ENCODE measurements at places on chromosomes 1 and 21.

- no peak for DNase-seq
Measured at GRCh38 chr1:217526636-217527035, 104.3 kb downstream of the GPATCH2 start.

- peak; percentile 83 for DNase-seq
Measured at GRCh38 chr1:42765832-42766740, 742 bp downstream of the P3H1 start.

- no peak for DNase-seq
Measured at GRCh38 chr1:212359794-212360479, 54.7 kb downstream of the PACC1 start.

DNA sequence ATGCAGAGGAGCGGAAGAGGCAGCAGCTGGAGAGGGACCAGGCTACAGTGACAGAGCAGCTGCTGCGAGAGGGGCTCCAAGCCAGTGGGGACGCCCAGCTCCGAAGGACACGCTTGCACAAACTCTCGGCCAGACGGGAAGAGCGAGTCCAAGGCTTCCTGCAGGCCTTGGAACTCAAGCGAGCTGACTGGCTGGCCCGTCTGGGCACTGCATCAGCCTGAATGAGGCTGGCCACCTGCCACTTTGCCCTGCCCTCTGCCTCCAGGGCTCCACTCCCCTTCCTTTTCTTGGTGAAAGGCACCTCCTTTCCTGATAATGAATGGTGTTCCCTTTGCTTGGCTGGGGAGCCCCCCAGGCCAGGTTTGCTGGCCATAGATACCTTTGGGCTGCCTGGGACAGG is 3.3 kb upstream of the HMGN2 start:
- DNase-seq: peak; percentile 75

- DNase-seq: no peak
Measured at GRCh38 chr1:190759807-190760206, 282.1 kb upstream of the BRINP3 start.

- DNase-seq: peak; percentile 36
Measured at GRCh38 chr1:107963601-107964335, 1.2 kb downstream of the VAV3 start.

- no peak for DNase-seq
Measured at GRCh38 chr1:1892079-1892762, 1.3 kb upstream of the GNB1 start.

DNA sequence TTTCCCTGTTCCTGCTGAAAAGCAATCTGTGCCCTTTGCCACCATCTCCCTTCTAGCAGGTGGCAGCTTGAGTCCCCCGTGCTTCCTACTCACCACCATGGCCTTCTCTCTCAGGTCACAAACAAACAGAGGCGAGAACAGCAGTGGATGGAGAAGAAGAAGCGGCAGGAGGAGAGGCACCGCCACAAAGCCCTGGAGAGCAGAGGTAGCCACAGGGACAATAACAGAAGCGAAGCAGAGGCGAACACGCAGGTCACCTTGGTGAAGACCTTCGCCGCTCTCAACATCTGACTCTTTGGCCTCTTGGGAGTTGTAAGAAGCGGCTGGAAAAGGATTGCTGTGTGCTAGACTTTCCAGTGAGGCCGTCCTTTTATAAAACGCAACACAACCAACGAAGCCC is 16.0 kb downstream of the PLA2G2E start:
- DNase-seq: no peak

DNA sequence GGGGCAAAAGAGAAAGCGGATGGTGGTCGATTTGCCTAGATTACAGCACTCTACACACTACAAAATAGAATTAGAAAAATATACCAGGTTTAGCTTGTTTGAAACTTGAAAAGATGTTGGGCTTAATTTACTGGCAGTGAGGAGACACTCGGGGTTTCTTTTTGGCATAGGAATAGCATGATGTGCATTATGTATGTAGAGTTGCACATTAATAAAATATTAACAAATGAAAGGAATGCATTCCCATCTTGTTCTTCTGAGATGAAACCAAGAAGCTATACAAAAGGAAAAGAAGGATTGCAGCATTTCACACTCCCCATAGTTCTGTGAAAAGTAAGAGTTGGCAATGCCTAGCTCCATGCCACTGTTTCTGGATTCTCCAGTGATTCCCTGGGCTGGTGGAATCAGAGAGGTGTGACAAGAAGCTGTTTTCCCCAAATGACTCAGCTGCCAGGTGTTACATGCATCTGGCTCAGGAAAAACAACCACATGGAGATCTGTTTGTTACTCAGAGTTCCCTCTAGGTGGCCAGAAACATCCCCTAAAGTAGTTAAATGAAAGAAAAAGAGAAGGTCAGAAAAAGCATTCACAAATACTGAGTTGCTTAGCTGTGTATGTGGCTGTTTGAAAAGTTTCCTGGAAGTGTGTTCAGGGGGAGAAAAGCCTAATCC is 115.6 kb downstream of the UCK2 start:
- DNase-seq: peak; percentile 48

DNA sequence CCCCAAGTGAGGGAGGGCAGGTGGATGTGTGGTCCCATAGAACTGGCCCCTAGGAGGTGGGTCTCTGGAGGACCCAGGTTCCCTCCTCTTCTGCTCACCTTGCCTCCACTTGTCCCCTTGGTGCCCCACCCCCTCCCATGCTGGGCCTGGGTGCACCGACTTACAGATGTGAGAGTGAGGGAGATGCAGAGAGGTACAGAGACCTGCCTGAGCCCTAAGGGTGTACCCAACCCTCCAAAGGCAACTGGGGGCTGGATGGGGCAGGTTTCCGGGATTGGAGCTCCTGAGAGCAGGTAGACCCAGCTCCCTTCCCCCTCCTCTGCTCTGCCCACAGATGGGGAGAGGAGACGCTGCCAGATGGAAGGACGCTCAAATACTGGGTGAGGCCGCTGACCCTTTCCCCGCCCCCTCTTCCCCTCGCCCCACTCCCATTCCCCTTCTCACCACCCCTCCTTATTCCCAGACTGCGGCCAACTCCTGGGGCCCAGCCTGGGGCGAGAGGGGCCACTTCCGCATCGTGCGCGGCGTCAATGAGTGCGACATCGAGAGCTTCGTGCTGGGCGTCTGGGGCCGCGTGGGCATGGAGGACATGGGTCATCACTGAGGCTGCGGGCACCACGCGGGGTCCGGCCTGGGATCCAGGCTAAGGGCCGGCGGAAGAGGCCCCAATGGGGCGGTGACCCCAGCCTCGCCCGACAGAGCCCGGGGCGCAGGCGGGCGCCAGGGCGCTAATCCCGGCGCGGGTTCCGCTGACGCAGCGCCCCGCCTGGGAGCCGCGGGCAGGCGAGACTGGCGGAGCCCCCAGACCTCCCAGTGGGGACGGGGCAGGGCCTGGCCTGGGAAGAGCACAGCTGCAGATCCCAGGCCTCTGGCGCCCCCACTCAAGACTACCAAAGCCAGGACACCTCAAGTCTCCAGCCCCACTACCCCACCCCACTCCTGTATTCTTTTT is 10.3 kb downstream of the TINAGL1 start:
- DNase-seq: no peak

DNA sequence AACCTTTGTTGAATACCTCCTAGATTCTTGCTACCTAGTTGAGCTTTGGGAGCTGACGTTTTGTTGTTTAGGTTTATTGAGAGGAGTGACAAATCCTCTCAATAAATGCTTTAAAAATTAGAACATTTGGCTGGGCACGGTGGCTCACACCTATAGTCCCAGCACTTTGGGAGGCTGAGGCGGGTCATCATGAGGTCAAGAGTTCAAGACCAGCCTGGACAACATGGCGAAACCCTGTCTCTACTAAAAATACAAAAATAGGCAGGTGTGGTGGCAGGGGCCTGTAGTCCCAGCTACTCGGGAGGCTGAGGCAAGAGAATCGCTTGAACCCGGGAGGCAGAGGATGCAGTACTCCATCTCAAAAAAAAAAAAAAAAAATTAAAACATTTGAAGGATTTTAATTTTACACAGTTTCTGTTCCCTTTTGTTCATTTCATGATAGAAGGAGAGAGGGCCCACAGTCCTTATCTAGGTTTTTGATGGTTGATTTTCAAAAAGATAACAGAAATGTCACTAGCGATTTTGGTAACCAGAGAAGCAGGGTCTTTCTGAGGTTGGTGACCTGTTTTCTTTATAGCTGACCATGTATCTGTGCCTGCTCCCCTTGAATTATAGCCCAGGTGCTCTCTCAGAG is 44.2 kb upstream of the PIGV start:
- DNase-seq: no peak

GRCh38 chr1:198660341-198661261 is 21.8 kb downstream of the PTPRC start:
- DNase-seq: no peak

DNA sequence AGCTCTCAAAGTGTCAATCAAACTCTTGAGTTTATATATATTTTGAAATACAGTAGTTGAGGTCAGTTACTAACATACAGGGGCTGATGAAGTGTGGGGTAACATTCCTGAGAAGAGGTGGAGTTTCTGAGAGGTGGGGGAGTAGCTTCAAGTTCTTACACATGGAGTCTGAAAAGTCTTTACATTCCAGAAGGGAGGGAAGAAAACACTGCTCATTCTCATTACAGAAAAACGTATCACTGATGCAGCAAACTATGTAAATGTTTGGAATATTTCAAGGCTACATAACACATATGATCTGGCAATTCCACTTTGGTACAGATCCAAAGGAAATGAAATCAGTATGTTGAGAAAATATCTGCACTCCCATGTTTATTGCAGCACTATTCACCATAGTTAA is 1065.8 kb upstream of the B3GALT2 start:
- no peak for DNase-seq

DNA sequence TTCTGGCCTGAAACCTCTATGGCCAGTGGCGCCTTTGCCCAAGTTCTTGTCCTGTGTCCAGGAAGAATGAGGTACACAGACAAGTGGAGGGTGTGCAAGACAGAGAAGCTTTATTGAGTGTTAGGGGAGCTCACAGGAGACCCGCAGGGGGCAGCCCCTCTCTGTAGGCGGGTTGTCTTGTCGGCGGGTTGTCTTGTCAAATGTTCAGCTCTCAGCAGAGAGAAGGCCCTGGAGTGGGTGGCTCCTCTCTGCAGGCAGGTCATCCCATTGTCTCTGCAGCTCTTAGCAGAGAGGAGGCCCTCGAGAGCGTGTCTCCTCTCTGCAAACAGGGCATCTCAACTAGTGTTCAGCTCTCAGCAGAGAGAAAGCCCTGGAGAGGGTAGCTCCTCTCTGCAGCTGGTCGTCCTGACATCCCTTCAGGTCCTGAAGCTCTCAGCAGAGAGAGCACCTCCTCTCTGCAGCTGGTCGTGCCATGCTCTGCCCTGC is 11.0 kb downstream of the COL6A2 start:
- no peak for DNase-seq

- DNase-seq: no peak
Measured at GRCh38 chr1:17004466-17005364, 7.0 kb downstream of the ATP13A2 start.

DNA sequence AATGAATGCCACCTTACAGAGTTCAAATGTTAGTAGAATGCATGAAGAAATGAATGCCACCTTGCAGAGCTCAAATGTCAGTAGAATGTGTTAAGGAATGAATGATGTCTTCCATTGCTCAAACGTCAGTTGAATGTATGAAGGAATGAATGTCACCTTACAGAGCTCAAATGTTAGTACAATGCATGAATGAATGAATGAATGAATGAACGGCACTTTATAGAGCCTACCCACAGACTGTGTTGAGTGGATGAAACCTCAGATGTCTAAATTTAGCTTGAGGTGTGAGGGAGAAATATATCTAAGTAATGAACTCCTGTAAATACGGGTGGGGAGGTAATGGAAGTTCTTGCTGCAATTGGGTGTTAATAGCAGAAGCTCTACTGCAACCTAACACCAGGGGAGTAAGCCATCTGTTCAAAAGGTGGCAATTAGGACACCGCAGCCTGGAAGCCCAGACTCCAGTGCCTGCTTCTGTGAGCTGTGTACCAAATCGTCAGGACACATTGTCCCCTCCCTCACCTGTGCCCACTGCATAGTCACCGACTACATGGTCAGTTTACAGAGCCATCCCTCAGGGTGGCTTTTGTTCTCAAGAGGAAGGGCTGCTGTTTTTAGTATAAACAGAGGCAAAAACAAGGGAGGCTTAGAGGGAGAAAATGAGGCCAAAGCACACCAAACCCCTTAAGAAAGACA is 26.7 kb downstream of the SUSD4 start:
- DNase-seq: peak; percentile 70

DNA sequence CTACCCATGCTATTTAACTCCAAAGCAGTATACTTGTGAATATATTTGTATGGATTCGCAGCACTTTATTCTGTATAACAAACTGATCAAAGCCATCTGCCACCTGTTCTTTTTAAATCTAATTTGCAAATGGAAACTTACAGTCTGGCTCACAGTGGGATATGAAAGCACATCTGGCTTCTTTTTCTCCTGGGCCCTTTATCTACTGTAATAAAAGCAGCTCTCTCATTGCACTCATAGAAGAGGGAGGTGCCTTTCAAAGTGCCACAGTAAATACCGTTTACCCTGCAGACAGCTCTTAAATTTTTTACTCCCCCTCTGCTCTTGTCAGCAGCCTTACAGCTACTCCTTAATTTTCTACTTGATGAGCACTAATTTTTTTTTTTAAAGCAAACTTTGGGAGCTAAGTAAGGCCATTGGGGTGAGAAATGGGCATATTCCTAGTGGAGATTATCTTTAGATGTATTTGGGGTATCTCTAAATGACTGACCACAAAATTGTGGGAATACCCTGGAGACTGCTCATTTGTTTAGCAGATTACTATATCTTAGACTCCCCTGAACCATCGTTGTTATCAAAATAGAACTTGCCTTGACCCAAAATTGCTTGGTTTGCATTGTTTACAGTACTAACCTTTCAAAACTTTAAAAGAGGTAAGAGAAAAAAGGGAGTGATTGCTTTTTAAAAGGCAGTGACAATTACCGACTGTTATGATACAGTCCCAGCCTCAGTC is 110.1 kb downstream of the VPS13D start:
- peak; percentile 71 for DNase-seq

DNA sequence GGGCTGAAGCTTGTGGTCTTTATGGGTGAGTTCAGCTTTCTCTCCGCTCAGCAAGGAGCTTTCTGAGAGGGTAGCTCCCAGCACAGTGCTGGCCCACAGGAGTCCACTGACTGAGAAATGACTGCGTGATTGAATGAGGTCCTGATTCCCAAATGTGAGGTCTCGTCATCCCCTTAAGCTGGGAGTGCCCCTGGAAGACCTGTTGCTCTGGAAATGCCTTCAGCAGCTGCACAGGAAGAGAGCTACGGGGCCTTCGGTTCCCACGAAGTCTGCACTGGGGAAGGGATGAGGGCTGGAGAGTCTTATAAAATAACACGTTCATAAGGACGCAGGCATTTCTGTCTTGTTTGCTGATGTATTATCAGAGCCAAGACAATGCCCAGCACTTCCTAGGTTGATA is 14.0 kb downstream of the TNNT2 start:
- no peak for DNase-seq

DNA sequence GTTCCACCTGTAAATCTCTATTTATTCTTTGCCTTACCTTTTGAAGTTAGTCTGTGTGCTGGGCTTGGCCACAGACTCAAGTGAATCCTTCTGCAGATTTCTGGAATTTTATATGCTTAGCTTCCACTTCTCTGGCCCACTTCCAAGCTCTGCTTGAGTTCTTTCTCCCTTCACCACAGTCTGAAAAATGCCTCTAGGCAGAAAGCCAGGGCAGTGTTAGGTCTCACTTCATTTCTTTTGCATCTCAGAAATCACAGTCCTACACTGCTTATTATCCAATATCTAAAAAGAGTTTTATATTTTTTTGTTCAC is 48.9 kb downstream of the INKA2 start:
- DNase-seq: no peak
